ENCODE measurements at places on chromosomes 7 and 10.
A peak's percentile ranks its signal among the peaks of the same experiment; 100 is the strongest.

GRCh38 chr7:39433550-39433949, 132.7 kb upstream of the YAE1 start:
- DNase-seq = no peak

DNA sequence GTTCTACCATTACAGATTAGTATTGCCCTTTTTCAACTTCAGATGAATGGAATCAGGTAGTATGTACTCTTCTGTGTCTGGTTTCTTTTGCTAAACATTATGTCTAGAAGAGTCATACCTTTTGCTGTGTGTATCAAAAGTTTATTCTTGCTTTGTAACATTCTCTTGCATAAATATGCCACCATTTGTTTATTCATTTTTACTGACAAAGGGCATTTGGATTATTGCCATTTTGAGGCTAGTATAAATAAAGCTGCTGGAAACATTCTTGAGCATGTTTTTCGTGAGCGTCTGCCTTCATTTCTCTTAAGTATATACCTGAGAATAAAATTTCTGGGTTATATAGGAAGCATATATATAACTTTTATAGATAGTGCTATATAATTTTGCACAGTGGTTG, 121.7 kb upstream of the CSTF2T start:
- no peak for DNase-seq

DNA sequence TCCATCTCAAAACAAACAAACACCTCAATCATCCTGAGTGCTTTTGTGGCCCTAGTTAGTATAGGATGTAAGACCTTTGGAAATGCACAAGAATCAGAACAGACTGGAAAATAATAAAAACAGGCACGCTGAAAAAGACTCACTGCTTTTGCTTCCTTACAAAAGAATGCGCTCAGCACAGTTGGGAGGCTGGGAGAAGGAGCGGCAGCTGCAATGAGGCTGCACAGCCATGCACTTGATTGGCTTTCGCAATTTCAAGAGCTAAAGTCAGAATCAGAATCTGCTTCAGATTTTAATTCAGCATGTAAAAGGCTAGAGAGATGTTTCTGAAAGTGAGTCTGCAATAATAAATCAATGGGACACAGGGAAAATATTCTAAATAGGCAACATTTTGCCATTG, 97.2 kb downstream of the FRMD4A start:
- DNase-seq = no peak

DNA sequence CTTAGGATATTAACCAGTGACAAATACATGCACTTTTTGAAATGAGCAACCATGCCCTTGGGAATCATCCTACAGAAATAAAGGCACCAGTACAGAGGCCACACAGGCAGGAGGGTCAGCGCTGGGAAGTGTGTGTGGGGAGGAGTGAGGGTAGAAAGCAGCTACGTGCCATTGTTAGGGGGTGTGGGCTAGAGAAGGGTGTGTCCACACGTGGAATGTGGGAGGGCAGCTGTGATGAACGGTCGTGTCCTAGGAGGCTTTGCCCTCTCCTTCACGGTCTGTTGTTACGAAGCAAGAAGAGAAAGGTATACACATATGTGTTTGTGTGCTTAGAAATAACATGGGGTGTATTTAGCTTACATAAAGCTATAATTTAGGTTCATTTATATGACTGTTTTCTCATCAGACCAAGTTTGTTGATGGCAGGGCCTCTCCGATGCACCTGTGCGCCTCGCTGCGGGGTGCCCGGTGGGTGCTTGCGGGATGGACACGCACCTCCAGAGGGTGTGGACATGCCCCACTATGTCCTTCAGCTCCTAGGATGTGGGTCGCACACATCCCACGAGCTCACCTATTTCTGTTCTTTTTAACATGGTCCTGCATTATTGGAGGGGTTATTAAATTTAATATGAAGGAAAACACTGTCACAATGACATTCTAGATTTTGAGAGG, 16.9 kb upstream of the GET4 start:
- DNase-seq = no peak

- DNase-seq = no peak
Measured at GRCh38 chr7:35717013-35717412, 22.1 kb upstream of the HERPUD2 start.

DNA sequence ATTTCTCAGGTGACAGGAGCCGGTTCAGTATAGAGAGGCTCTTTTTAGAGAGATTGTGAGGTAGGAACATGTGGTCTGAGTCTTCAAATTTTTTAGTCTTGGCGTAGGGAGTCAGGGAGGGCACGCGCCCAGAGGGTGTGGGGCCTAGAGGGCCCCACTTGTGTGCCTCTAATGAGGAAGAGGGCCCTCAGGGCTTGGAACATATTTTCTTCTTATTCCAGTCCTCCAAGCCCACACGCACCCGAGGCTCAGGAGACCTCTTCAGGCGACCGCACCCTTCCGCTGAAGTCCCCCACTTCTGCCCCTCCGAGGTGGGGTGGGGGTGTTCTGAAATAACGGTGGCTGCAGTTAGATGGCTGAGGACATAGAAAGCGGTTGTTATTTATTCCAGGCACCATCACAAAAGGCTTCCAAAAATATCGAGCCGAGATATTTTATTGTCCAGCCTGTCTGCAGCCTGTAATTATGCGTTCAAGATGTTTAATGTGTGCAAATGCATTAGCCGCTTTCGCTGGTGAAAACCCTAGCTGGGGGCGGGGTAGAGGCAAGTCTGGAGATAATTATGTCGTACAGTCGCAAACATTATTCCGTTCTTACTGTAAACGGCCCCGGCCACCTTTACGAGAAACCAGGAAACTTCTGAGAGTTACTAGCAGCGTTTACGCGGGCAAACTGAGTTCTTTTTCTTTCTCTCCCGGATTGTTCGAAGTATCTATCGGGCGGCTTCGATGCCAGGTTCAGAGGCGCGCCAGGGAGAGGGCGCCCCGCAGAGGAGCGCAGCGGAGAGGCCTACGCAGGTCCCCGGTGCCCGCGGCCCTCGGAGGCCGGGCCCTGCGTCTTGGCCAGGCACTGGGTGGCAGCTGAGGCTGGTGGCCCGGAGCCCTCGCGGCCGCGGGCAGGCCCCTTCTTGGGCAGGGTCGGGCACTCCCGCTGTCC, 12.9 kb upstream of the HOXA13 start:
- DNase-seq = no peak

DNA sequence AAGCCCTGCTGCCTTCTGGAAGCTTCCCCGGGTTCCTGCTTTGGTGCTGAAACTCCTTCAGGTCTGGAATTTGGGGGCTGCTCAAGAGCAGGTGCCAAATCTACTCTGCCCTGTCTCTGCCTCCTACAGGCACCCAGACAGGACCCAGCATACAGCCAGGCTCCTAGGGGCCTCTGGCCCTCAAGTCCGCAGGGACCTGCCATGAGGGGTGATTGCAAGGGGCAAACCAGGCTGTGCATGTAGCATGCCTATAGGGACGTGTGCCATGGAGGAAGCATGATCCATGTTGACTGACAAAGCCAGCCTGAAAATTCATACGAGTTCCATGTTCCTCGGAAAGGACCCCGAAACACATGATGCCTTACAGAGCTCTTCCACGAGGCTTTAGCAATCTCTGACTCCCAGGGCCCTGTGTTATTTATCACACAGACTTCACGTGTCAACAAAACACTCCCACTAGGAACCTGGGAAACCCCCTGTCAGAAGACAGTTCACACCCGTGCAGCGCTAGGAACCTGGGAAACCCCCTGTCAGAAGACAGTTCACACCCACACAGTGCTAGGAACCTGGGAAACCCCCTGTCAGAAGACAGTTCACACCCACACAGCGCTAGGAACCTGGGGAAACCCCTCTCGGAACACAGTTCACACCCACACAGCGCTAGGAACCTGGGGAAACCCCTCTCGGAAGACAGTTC, 75.3 kb upstream of the DNAAF5 start:
- DNase-seq = no peak

DNA sequence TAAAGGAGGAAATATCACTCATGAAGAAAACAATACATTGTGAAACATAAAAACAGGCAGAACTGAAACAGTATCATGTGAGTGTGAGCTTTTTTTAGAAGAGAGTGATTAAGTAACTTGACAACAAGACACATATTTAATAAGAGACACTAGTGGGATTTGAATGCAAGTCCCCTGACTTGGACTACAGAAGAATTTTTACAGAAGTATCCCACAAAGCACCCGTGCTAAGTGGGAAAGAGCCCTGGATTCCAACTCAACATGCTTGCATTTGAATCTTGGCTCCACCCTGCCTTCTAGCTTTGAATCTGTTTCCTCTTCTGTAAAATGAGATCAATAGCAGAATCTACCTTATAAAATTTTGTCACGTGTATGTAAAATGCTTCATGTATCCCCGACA, 166.2 kb downstream of the ZNF365 start:
- DNase-seq = no peak

DNA sequence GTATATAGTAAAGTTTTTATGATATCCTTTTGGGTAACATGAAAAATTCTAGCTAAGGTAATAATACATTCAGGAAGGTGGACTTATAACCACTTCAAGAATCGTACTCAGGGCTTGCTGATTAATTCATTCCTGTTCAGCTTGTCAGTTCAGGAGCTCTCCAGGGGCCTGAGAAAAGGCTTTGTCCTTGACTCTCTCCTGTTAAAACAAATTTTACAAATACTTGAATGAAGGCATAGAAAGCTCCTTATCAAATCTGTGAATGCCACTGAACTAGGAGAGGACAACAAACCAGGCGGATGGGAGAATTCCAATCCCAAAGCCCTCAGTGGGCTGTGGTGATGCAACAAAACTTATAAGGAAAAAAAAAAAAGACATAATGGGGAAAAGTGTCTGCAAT, 354.5 kb upstream of the ZMIZ1 start:
- DNase-seq = no peak

DNA sequence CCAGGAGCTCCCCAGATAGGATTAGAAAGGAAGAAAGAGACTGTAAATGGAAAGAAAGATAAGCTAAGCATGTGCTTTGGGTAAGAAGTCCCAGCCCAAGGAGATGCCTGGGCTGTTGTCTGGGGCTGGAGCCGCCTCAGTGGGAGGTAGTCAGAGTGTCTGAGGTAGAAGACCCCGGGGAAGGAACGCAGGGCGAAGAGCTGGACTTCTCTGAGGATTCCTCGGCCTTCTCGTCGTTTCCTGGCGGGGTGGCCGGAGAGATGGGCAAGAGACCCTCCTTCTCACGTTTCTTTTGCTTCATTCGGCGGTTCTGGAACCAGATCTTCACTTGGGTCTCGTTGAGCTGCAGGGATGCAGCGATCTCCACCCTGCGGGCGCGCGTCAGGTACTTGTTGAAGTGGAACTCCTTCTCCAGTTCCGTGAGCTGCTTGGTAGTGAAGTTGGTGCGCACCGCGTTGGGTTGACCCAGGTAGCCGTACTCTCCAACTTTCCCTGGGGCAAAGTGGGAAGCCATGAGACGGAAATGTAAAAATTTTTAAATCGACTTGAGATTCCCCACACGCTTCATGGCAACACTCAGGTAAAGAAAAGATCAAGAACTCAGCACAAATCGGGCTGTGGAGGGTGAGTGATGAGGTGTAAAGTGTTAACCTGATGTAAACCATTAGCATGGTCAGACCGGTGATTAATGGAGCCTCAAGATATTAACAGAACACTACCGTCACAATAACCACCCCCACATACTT, 1.3 kb downstream of the HOXA1 start:
- no peak for DNase-seq

- DNase-seq = no peak
Measured at GRCh38 chr10:50798297-50798696, 58.6 kb downstream of the ASAH2B start.

DNA sequence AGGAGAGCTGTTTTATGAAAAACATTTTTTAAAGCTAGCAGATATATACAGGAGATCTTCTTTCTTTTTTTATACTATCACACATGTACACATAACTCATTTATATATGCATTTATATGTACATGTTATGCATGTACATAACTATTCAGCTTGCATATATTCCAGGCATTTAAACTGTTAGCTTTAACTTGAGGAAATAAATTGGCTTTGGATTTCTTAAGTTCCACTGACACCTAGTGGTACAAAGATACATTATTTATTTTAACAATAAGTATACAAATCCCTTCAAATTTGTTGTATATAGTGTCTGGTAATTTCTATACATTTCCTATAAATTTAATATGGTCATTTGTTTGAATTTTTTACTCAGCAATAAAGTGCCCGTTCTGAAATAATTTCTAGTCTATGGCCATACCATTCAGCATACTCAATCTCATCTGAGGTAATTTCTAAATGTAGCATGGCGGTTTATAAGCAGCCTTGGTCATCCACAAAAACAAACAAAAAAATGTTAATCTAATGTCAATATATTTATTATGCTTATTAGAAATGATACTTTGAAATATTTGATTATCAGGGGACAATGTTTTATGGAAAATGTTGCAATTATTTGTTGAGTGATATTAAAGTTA, 11.6 kb downstream of the ZDHHC6 start:
- peak; percentile 24 for DNase-seq

DNA sequence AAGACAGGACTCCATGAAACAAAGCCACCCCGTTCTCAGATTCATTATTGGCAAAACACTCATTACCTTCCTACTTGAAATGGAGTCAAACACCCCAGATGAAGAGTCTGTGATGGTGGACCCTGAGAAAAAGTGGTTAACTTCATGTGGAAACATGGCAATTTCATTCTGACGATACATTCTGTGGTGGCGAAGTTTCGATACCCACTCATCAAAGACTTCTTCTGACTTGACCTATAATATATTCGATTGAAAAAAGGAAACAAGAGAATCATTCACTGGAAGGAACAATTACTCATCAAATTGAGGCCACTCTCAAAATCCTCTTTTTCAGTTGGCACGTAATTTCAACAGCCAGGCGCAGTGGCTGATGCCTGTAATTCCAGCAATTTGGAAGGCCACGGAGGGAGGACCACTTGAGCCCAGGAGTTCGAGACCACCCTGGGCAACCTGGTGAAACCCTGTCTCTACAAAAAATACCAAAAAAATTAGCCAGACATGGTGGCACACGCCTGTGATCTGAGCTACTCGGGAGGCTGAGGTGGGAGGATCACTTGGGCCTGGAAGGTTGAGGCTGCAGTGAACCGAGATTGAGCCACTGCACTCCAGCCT, 108.8 kb upstream of the GSDME start:
- DNase-seq = no peak

- DNase-seq = no peak
Measured at GRCh38 chr7:4288791-4289394, 393.2 kb upstream of the FOXK1 start.

- DNase-seq = no peak
Measured at GRCh38 chr7:4162884-4163564, 519.1 kb upstream of the FOXK1 start.

DNA sequence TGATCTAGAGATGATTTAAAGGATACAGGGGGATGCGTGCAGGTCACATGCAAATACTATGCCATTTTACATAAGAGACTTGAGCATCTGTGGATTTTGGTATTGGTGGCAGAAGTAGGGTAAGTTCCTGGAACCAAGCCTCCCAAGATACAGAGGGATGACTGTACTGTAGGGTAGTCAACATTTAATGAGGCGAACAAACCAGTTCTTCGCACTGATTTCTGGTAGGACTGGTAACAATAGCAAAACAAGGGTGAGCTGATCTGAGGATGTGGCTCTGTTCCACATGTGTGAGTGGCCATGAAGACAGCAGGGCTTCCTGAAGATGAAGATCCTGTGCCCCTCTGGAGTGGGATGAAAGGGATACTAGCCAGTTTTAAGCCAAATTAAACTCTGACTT, 36.3 kb downstream of the MKX start:
- no peak for DNase-seq

Measured in Jurkat, Clone E6-1 (cell line).